GM06990 (cell line): ENCODE measurements at places on chromosomes 5 and 9.

DNA sequence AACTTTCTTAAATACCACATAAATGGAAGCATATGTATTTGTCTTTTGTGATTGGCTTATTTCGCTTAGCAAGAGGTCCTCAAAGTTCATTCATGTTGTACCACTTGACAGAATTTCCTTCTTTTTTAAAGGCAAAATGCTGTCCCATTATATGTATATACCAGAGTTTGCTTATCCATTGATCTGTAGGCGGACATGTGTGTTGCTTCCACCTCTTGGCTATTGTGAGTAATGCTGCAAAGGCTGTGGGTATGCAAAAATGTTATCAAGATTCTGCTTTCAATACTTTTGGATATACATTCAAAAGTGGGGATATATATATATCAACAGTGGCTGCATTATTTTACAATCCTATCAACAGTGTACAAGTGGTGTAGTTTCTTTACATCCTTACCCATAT, 271.0 kb downstream of the PRR16 start:
- no peak for DNase-seq

DNA sequence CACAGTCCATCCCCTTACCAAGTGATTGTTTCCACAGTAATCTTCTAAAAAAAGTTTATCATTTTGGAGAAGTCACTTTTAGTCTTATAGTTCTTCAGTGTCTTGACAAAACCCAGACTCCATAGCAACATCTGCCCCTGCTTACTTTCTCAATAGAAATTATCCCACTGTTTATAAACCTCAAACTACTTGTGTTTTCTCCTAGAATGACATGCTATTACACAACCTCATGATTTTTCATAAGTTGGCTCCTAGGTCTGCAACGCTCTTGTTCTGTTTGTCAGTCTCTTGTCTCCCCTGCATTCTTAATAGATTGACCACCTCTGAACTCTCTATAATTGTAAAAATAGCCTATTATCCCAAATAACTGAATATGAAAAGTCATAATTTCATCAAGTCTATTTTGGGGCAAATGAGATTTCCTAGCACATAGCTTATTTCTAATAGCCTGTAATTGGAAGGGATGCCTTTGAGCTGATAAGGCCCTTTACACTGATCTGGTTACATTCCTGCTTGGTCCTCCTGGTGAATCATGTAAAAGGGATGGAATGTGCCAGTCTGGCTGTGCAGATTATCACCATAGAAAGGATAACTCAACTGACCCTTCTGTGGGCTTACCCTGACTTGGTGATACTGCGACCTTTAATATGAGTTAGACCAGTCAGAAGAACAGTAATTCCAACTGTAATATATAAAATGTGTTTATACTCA, 69.6 kb downstream of the CHSY3 start:
- DNase-seq = no peak

DNA sequence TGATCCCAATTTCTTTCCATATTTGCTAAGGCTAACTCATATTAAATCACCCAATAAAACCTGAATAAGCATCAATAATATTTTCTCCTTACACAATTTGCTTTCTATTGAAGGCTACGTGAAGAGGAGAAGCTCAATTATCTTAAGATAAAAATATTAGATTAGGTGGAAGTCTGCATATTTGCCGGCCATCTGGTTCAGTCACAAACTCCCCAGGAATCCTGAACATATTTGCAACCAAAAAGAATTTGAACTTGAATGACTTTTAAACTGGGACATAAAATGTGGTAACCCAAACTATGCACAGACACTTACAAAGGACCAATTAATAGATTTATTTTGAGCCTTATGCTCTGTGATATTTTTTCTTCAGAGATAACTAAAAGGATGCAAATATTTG, 92.3 kb downstream of the HAPLN1 start:
- DNase-seq = no peak

- no peak for DNase-seq
Observed at GRCh38 chr5:143245929-143246561, 157.4 kb downstream of the NR3C1 start.

DNA sequence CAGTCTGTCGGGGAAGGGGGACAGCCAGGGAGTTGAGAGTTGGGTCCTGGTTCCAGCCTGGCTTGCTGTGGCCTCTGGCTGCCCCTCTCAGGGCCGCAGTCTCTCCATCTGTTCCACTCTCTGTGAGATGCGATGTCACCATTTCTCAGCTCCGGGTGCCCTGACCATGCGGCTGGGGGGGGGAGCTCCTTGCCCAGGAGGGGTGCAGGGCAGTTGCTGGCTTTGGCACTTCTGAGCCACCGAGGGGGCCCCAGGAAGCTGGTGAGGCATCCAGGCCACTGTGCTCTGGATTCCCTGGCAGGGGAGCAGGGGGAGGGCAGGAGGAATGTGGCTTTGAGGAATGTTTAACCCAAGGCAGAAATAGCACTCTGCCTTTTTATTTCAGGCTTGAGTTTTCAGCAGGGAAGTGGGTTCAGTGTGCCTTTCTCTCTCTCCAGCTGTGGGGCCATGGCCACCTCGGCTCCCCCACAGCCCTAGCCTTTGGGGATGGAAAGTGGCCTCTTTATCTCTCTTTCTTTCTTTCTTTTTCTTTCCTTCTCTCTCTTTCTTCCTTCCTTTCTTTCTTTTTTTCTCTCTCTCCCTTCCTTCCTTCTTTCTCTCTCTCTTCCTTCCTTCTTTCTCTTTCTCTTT, 11.0 kb downstream of the NCS1 start:
- no peak for DNase-seq

- no peak for DNase-seq
Observed at GRCh38 chr5:53607886-53608285, 47.4 kb downstream of the NDUFS4 start.

GRCh38 chr5:9401786-9402472, 143.9 kb downstream of the SEMA5A start:
- DNase-seq = no peak

DNA sequence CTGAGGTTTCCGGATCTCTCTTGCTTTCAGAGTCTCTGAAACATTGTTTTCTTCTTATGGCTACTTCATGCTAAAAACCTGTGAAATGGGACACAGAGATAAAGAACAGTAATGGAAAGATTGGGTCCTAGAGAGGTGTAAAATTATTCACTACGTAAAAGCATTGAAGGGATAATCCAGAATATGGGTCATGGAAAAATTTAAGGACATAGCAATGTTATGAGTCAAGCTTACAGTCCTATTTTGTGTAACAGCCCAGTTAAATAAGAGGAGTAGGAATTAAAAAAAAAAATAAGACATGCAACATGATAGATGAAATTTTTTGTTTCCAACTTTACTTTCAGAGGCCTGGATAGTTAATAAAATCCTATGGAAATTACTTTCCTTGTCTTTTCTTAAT, 61.9 kb upstream of the ELL2 start:
- no peak for DNase-seq

- DNase-seq = no peak
Observed at GRCh38 chr9:136719195-136719880, 7.0 kb downstream of the DIPK1B start.

- no peak for DNase-seq
Observed at GRCh38 chr5:16970826-16971225, 34.7 kb upstream of the MYO10 start.

DNA sequence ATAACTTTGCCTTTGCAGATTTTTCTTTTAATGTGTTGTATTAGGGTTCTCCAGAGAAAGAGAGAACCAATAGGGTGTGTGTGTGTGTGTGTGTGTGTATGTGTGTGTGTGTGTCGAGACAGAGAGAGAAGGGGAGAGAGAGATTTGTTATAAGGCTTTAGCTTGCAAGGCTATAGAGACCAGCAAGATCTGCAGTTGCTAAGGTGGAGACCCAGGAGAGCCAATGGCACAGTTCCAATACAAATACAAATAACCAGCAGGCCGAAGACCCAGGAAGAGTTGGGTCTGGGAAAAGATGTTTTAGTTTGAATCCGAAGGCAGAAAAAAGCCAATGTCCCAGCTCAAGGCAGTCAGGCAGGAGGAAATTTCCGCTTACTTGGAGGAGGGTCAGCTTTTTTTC, 23.0 kb downstream of the TMOD1 start:
- no peak for DNase-seq

DNA sequence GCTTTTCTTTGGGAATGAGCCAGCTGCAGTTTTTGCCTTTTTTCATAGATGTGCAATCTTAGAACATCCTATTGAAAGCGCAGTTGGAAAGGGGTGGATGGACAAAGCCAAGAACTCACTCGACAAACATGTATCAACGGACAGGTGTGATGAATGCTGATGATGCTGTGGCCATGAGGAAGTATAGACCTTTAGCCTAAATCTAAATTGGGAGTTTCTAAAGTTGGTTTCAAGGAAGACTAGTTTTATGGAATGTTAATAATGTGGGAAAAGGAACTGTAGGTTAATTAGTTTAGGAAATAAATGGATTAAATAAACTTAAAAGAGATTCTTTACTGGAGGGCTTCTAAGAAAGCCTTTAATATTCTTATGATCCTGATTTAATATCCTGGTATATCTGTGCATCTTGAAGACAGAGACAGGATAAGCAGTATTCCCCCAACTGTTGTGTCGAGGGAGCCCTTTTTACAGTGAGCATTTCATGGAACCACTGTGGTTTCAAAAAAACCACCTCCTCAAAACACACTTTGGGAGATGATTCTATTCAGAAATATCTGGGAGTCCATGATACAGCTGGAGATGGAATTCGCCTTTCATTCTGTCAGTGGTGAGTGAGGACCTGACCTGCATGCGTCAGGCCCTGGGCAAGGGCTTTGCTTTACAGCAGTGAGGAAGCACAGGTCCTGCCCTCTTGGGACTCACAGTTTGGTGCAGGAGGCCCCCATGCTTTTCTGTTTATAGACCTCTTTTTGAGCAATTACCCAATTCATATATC, 82.6 kb downstream of the AOPEP start:
- no peak for DNase-seq

DNA sequence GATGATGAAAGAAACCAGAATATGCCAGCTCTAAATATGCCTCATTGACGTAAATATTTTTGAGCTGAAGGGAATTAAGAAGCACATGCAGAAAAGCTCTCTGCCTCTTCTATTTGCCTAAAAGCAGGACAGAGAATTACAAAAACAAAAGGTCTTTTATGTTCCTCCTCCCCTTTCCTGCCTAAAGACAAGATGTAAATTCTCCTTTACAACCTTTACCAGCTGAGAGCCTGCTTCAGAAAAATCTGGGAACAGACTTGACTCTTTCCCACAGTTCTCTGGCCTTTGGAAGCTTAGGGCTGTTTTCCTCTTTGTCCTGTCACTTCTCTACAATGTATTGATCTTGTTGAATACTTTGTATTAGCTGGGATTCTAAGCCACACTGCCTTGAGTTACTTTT, 199.7 kb downstream of the TMC1 start:
- DNase-seq = no peak

- DNase-seq = no peak
Observed at GRCh38 chr9:98097836-98098235, 21.2 kb downstream of the TRIM14 start.

DNA sequence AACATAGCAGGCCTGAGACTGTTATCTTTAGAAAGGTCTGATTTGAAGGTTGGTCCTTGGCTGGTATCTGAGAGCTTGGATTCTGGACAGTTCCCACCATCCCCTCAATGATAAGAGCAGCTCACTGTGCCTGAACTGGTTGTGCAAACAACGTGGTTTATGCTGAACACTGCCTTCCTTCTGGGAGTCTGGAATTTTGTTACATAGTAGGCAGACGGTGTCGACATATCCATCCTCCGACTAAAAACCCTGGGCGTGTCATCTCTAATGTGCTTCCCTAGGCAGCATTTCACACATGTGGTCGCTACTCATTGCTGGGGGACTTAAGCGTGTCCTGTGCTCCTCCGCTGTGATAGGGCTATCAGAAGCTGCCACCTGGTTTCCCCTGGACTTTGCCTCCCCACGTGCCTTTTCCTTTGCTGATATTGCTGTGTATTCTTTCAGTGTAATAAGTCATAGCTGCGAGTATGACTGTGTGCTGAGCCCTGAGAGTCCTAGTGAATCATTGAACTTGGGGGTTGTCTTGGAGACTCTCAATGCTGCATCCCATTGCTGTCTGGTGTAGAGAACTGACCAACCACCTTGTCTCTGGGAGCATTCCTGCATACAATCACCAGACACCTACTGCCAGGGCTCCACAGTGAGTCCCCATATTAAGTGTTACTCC, 119.1 kb upstream of the TBC1D2 start:
- no peak for DNase-seq

- no peak for DNase-seq
Observed at GRCh38 chr5:148739023-148739422, 84.7 kb upstream of the HTR4 start.

DNA sequence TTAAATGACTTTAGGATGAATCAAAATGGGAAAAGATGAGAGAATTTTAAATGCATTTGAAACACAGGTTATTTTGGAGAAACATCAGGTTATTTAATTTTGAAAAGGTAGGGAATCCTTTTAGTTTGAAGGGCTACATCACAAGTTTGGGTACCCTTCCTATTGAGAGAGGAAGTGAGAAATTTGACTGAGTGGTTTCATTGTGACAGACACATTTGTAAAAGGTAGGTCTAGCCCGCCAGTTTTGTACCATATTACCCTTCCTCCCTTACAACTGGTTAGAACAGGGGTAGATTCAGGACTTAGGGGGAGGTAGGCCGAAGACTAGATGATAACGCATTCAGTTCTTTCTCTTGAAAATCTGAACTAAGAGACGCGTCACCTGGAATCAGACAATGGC, 464.2 kb downstream of the EBF1 start:
- DNase-seq = no peak

DNA sequence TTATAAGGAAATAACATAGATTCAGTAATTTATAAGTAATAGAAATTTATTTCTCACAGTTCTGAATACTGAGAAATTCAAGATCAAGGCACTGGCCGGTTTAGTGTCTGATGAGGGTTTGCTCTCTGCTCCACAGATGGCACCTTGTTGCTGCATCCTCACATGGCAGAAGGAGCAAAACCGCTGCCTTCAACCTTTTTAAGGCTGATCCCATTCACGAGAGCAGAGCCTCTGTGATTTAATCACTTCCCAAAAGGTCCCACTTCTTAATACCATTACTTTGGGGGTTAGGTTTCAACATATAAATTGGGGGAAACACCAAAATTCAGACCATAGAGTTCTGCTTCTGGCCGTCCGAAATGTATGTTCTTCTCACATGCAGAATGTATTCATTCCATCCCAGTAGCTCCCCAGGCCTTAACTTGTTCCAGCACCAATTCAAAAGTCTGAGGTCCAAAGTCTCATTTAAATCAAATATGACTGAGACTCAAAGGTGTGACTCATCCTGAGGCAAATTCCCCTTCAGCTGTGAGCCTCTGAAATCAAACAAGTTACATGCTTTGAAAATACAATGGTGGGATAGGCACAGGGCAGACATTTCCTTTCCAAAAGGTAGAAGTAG, 30.6 kb downstream of the BAAT start:
- DNase-seq = no peak

DNA sequence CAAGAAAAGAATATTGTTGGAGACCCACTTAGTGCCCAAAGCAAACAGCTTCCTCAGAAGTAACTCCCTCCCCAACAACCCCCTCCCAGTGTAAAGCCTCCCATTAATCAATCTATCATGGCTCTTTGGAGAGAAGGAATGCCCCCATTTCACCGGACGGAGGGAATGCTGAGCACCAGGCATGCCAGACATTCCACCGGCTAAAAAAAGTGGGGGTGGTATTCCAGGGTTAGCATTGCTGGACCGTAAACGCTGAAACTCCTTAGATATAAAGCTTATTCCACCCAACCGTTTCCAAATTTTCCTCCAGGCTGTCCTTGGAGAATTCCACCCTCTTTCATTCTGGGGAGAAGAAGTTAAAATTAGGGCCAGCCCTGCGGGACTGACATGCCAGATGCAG, 363 bp upstream of the MAMDC2 start:
- no peak for DNase-seq
